ENCODE measurements at places on chromosomes 3 and 15. TPM values are rescaled to one million over a fixed set of nuclear protein-coding genes. Genes with fewer than 3 reads are reported as not detected.

DNA sequence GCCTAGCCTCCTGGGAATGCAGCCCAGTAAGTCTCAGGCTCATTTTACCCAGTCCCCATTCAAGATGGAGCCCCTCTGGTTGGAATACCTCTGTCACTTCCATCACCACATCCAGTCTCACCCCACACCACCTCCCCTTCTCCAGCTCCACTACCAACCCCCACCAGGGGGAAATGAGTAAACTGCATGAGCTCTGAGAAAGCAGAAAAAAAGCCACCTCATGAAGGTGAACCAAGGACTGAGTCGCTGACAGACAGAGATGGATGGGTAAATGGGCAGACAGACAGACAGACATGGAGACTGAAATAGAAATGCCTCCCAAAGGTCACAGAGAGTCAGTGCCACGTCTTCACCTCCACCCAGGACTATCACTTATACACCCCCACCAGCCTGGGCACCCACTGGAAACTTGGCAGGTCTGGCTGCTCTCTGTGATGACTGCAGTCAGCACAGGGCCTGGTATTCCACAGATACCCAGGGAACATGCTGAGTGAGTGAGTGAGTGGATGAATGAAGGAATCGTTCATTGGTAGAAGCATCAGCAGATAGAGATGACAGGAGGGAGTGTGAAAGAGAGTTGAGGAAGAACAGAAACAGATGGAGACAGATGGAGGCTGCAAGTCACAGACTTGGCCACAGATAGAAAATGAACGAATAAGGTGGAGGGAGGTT, 4.9 kb upstream of the LOXL1 start:
- no peak for DNase-seq

DNA sequence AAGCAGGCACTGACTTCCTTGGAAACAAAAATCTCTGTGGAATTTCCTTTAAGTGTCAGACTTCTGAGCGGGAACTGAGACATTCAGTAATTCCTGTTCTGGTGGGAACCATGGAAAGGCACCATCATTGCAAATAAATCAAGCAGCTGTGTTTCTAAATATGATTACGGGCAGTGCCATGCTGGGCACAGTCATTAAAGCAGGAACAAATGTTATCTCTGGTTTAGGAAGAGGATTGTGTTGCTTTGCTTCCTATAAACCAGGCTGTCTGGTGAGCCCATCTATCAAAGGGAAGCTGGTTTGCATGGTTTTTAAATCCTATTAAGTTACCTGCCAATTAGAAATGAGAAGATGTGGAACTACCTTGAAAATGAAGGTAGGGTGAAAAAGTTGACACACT, 86.7 kb downstream of the EBLN2 start:
- no peak for DNase-seq

DNA sequence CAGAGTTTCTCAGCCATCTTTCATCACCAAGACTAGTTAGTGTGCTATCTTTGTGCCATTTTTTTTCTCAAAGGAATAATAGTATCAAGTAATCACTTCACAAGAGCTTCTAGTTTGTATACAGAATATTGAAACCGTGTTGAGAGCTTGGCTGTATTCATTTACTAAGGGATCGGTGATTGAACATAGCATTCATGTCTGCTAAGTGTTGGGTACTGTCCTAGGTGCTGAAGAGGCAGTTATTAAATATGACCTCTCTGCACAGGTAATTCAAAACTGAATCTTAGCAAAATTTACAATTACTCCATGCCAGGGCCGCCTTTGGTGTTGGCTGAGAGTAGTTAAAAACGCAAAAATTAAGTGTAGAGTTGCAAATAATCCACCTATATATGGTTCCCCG, 355.3 kb upstream of the RORA start:
- DNase-seq = no peak

DNA sequence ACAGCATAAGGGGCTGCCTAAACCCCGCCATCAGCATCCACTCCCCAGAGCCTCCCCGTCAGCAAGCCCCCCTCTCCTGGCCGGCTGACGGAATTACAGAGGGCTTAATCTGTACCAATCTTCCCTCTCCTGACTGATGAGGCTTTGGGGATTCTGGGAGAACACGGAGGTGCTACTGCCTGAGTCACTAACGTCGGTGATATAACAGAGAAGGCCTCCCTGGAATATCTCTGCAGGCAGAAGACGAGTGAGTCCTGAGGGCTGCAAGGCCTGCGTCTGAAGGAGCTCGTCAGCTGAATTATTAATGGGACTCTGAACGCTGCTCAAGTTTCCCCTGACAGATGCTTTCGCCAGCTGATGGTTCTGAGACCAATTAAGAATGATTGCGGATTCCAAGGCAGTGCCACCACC, 147.7 kb downstream of the XXYLT1 start:
- no peak for DNase-seq

GRCh38 chr15:88331291-88331690, 74.8 kb upstream of the NTRK3 start:
- DNase-seq = peak; percentile 42

GRCh38 chr3:103585809-103586208, 1151.0 kb downstream of the ZPLD1 start:
- no peak for DNase-seq

The FHIT gene
- 9.2 TPM for polyA plus RNA-seq
